Foreskin fibroblast (primary cell): ENCODE measurements at places on chromosomes 11 and 22.

GRCh38 chr22:22746061-22746962 is 101.9 kb downstream of the GGTLC2 start:
- DNase-seq = no peak

- DNase-seq = no peak
Measured at GRCh38 chr11:73528483-73529203, 69.3 kb downstream of the FAM168A start.

DNA sequence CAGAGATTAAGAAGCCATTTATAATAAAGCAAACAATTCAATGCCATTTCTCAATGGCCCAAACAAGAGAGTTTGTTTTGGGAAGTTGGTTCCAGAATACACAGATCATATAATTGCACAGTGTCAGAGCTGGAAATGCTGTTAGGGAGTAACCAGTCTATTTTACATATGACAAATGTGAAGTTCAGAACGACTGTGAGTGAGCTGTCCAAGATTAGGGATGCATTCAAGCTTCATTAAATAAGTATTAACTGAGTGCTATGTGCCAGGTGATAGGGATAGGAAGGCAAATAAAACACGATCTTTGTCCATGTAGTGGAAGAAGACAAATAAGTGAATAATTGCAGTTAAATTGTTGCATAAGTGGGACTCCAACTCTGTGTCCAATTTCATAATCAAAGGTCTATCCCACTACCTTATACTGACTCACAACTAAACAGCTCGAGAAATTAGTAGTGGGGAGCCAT is 33.1 kb upstream of the PICALM start:
- DNase-seq = peak; percentile 53

GRCh38 chr11:111573821-111574249 is 28.4 kb upstream of the SIK2 start:
- no peak for DNase-seq

DNA sequence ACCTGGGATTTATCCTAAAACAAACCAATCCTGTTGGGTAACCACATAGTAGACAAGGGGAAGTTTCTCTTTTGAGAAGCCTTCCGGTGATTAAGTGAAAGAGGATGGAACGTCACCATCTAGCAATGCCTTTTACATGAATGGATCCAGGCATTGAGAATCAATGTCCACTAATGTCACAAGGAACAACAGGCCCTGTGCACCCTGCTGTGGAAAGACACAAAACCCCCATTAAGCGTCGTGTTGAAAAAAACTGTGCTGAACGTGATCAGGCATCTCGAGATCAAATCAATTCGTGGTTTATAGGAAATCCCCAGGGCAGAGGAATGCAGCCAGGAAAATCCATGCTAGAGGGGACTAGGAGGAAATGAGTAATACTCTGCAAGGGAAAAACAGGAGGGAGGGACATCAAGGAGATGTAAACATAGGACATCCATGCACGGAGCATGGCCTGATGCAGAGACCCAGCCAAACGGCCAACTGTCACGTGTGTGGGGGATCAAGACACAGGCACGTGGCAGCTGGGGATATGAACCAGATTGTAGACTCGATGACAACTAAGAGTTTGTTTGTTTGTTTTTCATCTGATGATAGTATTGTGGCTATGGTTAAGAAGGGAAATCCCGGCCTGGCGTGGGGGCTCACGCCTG is 38.6 kb upstream of the CARS1 start:
- DNase-seq = peak; percentile 85

- DNase-seq = peak; percentile 17
Measured at GRCh38 chr11:33376331-33377310, 119.4 kb downstream of the HIPK3 start.

GRCh38 chr11:134555510-134555909 is 143.5 kb upstream of the B3GAT1 start:
- DNase-seq = no peak

- DNase-seq = no peak
Measured at GRCh38 chr22:32788904-32789624, 12.4 kb upstream of the TIMP3 start.

- DNase-seq = peak; percentile 30
Measured at GRCh38 chr11:129190087-129190486, 2.0 kb downstream of the ARHGAP32 start.

DNA sequence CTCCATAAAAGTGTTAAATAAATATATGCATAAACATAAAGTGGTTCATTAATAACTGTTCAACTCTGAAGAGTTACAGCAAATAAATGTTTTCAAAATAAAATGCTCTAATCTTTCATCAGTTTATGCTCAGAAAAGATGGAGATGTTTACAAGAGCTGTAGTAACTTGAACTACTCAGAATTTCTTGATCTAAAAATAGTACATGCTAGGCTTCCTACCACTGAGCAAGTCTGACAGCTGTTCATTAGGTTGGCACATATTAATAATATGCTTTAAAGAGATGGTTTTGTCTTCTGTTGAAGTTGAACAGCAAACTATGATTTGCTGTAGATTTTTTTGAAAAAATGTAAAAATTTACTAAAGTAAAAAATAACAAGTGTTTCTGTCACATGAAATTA is 10.8 kb upstream of the SLN start:
- DNase-seq = no peak

DNA sequence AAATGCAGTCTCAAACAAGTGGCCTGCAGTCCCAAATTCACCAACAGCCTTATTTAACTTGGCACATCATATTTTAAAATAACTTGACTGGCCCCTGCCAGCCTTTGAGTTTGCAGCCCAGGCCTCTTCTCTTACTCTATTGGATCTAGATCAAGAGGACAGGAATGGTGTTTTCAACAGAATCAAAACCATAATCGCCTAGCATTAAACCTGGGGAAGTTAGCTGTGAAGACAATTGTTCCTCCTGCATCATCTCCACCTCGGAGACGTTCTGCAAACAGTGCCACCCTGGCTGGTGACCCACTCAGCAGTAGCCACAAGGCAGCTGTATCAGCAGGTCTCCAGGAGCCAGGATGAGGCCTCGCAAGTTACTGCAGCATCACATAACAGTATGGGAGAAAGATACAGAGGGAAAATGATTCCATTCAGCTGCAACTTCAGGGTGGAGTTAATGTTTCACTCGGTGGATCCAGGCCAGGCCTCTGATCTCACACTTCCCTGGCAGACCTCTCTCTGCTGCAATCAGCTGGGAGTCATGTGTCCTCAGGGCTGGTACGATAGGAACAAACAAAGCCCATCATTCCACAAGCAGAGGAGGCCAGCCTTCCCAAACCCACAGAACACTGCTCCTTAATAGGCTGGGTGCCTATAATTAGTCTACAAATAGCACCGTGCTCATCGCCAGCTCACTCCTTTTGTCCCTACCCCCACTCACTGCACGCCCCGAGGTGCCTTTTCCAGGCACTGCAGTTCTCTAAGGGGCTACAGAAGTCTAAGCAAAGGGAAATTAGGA is 18.6 kb upstream of the SCN2B start:
- peak; percentile 81 for DNase-seq

DNA sequence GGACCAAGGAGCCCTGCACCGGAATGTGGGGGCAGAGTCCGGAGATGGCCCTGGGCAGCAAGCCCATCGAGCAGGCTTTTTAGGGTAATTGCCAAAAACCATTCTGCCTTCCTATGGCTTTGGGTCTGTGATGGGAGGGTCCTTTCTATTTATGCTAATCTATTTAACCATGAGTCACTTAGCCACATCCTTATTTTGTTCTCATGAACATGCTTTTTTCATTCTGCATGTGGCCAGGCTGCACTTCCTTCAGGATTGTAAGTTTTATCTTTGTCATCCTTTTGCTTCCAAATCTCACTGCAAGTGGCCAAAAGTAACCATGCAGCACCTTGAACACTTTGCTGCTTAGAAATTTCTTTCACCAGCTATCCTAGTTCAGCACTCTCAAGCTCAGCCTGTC is 88.3 kb downstream of the EFCAB6 start:
- DNase-seq = no peak

GRCh38 chr11:91859666-91860065 is 365.0 kb upstream of the FAT3 start:
- no peak for DNase-seq

DNA sequence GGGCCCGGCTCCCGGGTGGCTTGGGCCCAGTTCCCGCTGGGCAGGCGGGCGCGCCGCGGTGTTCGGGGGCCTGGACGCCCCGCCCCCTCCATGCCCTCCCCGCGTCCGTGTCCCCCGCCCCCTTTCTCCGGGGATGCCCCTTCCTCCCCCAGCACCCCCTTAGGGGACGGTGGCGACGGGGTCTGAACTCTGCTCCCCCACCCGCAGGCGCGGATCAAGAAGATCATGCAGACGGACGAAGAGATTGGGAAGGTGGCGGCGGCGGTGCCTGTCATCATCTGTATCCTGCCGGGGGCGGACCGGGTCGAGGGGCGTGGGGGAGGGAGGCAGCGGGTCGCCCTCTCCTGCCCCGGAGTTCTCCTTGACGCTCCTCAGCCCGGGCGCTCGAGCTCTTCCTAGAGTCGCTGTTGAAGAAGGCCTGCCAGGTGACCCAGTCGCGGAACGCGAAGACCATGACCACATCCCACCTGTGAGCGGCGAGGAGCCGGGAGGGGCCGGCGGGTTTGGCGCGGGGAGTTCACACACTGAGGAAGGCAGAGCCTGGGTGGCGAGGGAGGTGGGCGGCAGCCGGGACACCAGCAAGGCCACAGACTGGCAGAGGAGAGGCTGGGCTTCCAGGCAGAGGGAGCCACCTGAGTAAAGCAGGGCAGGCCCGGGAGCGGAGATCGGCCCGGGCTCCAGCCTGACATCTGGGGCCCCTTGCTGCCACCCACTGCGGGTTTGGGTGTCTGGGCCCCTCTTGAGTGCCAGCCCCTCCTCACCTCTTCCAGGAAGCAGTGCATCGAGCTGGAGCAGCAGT is 546 bp downstream of the DRAP1 start:
- peak; percentile 59 for DNase-seq

DNA sequence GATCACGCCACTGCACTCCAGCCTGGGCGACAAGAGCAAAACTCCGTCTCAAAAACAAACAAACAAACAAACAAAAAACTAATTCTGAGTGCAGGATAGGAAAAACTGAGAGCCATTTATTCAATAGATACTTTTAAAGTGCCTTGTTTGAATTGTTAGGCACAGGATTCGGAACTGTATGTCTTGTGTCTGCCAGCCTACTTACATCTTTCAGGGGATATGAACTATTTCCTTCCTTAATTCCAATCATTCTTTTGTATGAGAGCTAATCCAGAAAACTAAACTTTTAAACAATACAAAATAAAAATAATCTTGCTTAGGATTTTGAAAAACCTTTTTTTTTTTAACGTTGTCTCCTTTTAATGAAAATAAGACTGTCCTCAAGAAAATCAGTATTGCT is 12.6 kb downstream of the UVRAG start:
- DNase-seq = no peak

- DNase-seq = no peak
Measured at GRCh38 chr22:37275622-37276021, 6.7 kb upstream of the CYTH4 start.

GRCh38 chr11:119699227-119699626 is 29.8 kb downstream of the NECTIN1 start:
- DNase-seq = peak; percentile 30
